AG08396 (cell line): ENCODE measurements at places on chromosomes 5 and 9.
A peak's percentile ranks its signal among the peaks of the same experiment; 100 is the strongest.

- DNase-seq, result peak; percentile 47
Observed at GRCh38 chr5:167716126-167716775, 575.2 kb upstream of the WWC1 start.

DNA sequence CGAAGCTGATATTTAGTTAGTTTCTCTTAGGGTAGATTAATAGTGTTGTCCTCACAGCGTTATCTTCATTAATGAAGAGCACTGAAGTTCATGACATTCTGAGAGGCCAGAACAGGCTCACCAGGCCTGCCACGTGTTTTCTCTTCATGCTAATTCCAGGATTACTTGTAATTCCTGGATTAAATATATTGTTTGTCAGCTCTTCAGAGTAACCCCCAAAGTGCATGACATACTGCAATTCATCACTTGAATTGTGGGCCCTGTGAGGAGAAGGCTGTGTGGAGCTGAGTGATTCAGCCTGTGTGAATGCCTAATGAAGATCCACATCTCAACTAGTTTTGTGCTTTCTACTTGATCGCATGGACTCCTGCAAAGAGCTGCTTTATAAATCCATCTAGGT lies 401.0 kb upstream of the ADAMTSL1 start:
- no peak for DNase-seq

- no peak for DNase-seq
Observed at GRCh38 chr9:77472646-77473045, 175.5 kb downstream of the GNA14 start.

DNA sequence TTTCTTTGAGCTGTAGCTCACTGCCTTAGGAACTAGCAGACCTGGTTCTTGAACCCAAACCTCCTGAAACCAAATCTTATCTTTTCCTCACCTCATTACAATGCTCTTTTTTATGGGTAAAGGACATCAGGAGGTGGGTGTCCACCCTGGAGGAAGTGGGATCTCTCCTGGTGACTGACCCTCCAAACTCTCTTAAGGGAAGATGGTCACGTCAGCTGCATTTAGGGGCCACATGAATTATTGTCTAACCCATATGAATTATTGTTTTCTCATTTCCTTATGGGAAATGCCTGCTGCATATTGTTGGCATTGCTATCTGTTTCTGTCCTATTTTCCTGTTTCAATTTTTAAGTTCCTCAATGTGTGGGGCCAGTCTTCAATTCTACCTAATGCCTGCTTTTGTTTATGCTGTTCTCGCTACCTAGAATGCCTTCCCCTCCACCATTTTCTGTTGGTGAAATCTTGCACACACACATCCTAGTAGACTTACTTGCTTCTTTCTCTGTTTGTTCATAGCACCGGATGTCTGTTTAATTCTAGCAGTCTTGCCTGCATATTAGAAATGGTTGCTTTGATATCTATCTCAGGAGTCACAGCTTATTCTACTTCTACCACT lies 22.0 kb upstream of the SPINK1 start:
- no peak for DNase-seq

DNA sequence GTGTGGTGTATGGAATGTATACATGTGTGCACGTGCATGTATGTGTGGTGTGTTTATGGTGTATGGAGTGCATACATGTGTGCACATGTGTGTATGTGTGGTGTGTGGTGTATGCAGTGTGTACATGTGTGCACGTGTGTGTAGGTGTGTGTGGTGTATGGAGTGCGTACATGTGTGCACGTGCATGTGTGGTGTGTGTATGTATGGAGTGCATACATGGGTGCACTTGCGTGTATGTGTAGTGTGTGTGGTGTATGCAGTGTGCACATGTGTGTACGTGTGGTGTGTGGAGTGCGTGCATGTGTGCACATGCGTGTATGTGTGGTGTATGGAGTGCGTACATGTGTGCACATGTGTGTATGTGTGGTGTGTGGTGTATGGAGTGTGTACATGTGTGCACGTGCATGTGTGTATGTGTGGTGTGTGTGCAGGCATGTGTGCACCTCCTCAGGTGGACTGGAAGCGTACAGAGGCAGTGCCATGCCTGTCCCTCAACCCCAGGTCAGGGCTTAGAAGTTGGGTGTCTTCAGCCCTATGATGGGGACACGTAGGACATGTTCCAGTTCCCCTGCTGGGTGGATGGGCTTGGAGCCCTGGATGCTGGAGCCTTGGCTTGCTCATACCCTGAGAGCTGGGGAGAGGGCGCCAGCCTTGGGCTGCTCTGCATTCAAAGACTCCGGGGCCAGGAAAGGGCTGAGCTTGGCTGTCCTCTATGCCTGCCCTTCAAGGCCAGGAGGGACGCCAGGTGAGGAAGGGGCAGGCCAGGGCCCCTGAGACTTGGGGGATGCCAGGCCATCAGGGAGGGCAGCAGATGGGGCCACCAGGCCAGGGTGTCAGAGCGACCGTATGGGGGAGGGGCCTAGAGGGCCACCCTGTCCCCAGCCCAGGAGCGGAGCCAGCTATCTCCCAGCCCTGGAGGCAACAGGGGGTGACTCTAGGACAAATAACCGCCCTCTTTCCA lies 12.2 kb downstream of the MYMK start:
- no peak for DNase-seq

DNA sequence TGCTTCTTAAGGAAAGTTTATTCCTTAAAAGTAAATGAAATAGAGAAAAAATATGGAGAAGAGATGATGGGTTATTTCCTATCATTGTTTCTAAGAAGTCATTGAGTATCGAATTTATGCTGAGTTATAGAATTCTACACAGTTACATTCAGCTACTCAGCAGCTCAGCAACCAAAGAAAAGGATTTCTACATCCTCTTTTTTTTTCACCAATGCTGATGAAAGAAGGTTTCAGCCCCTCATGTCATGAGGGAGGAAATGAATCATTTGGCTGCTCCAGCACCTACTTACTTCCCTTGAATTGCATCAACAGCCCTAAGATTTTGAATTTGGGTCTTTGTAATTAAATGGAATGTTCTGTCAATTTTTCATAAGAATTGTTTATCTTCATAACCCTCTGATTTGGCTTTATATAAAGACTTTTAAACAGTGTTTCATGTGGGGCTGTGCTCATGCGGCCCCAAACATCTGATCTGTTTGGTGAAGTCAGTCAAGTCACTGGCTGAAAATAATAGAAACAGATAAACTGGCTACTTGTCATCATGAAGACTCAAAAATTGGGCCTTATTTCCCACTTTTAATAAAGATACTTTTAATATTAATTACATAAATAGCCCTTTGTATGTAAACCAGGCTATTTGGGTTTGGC lies 18.5 kb upstream of the SNX2 start:
- DNase-seq, result peak; percentile 32

GRCh38 chr5:71700803-71701202 lies 18.3 kb upstream of the CARTPT start:
- no peak for DNase-seq

- DNase-seq, result no peak
Observed at GRCh38 chr9:18705796-18706392, 231.9 kb downstream of the ADAMTSL1 start.

GRCh38 chr5:73482383-73483136 lies 15.7 kb upstream of the BTF3 start:
- peak; percentile 21 for DNase-seq
